SW 1271 (cell line): ENCODE measurements at places on chromosomes 2 and 18.

DNA sequence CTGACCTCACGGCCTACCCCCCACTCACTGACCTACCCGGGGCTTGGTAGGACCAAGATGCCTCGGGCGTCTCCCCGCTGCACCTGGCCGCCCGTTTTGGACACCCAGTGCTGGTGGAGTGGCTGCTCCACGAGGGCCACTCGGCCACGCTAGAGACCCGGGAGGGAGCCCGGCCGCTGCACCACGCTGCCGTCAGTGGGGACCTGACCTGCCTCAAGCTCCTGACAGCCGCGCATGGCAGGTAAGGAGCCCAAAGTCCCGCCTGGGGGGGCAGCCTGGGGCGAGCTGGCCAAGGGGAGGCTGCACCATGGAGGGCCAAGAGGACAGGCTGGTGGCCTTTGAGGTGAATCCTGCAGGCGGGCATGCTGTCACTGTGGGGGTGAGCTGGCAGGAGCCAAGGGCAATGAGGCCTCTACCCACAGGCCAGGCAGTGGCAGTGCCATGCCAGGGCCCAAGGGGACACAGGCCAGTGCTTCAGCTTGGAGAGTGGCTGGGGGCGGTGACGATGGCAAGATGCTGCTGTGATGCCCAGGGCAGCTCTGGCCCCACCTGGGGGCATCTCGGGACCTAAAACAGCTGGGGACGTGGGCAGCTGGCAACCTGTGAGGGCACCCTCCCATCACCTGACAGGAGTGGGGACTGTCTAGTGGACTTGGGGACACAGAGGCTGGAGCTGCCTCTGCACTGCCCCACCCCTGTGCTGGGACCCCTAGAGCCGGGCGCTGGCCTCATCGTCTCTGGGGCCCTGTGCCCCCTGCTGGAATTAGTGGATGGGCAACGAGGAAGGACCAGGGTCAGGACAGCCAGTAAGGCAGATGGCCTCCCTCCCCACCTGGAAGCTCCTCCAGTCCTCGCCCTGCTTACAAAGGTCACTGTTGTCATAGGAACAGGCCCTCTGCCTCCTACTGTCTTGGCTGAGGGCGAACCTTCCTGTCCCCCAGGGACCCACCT lies 2.0 kb downstream of the ESPNL start:
- no peak for DNase-seq

- DNase-seq: no peak
Measured at GRCh38 chr2:3461801-3462492, 57.4 kb downstream of the ADI1 start.

- DNase-seq: no peak
Measured at GRCh38 chr2:181367411-181367810, 89.8 kb upstream of the ITGA4 start.

DNA sequence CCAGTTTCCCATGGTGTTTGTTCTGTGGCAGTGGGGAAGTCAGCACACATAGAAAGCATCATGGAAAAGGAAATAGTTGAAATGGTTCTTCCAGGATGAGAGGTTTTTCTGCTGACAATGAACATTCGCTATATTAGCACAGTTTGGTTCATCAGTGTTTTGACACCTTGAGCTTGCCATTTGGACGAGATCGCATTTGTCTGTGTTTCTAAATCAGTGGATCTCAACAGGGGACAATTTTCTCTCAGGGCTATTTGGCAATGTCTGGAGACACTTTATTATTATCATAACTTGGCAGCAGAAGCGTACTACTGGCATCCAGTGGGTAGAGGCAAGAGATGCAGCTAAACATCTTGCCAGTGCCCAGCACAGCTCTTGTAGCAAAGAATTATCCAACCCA lies 74.6 kb downstream of the CD8B2 start:
- DNase-seq: no peak

GRCh38 chr2:32963941-32964340 lies 17.2 kb downstream of the LTBP1 start:
- DNase-seq: no peak

DNA sequence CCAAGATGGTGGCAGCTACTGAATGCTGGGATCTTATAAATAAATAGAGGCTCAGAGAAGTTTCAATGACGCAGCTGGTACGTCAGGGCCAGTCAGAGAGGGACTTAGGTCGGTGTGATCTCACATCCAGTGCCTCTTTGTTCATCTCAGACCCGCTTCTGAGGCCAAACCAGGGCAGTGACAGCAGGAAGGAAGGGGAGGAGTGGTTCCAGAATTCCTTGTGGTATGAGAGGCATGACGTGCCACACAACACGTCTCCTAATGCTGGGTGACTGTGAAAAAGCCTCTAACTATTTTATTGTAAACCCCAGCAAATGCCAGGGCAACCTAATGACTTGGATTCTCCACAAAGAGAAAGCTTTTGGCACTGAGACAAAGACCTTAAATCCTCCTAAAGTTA lies 423.3 kb downstream of the LPIN1 start:
- no peak for DNase-seq

- no peak for DNase-seq
Measured at GRCh38 chr2:65349863-65350262, 82.5 kb downstream of the SPRED2 start.

- DNase-seq: no peak
Measured at GRCh38 chr2:144520756-144521487, 1.0 kb upstream of the ZEB2 start.

- no peak for DNase-seq
Measured at GRCh38 chr2:23169896-23170295, 215.1 kb upstream of the KLHL29 start.

GRCh38 chr2:124027182-124027581 lies 2.1 kb downstream of the CNTNAP5 start:
- peak; percentile 53 for DNase-seq

GRCh38 chr2:146734042-146734820 lies 1110.6 kb upstream of the ACVR2A start:
- no peak for DNase-seq

DNA sequence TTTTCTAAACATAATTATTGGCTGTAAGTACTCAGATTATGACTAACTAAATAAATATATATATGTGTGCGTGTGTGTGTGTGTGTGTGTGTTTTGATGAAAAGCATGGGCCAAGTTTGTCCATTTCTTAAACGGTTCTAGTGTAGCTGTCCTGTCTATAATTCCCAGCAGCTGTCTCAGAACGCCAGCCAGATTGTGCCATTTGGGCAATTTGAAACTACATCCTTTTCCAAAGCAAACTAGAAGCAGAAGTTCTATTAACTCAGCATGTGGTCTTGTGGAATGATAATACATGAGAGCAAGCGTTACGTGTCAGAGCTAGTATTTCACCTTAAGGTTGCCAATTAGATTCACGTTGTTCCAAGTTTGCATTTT lies 1.7 kb downstream of the ARHGAP28 start:
- no peak for DNase-seq
